Tibial nerve (tissue), 4 donors: ENCODE measurements at places on chromosomes 2 and 18. TPM values are rescaled to one million over a fixed set of nuclear protein-coding genes. Genes with fewer than 3 reads are reported as not detected.
A peak's percentile ranks its signal among the peaks of the same experiment; 100 is the strongest.

- no peak overlapping the region for H3K4me3 ChIP-seq
- DNase-seq = no peak
- H3K36me3 ChIP-seq = no peaks in the 10 kb centered on the region
These were observed 315.6 kb downstream of the SETBP1 start for GRCh38 chr18:44996261-44996660.

- no peaks in the 10 kb centered on the region for H3K4me1 ChIP-seq
- H3K27me3 ChIP-seq = no peaks in the 10 kb centered on the region
- no peak for DNase-seq
- no peak overlapping the region for H3K4me3 ChIP-seq
- no peaks in the 10 kb centered on the region for H3K36me3 ChIP-seq
- H3K27ac ChIP-seq = no peak overlapping the region
These were observed 413.6 kb downstream of the PTH2R start for GRCh38 chr2:208820014-208820688.

DNA sequence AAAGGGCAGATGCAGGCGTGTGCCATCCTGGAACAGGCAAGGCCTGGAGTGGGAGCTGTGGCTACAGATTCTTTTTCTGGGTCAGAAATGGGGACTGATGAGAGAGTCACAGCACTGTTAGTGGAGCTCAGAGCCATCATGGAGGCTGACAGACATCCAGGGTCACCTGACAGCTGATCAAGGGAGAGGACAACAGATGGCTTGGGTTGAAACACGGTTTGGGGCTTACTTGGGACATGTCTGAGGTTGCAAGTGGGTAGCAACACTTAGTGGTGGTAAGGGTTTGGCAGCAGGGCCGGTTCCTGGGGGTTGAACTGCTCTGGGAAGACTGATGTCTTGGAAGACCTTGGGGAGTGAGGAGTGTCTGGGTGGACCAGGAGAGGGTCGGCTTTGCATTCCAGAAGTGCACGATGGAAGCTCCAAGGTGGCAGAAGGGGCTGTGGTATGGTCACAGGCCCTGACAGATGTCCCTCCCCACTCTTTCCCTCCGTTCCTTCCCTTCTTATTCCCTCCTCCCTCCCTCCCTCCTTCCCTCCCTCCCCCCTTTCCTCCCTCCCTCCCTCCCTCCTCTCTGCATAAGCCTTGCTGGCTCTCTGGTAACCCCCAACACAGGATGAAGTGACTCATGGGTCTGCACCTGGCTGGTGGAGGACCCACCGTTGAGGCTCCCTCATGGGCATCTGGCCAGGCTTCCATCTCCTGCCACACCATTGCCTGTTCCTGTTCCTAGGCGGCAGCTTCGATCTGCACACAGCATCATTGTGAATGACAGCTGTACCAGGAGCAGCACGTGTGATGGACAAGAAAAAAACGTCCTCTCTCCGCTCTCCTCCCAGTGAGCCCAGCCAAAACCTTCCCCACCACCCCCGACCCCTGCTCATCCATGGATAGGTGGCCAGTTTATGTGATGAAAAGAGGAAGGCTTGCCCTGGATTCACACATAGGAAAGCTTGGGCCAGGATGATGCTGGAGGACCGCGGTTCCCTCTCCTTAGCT is 63.8 kb upstream of the RPL31 start:
- H3K4me3 ChIP-seq = no peak overlapping the region
- no peaks in the 10 kb centered on the region for H3K36me3 ChIP-seq
- no peak overlapping the region for H3K27ac ChIP-seq

DNA sequence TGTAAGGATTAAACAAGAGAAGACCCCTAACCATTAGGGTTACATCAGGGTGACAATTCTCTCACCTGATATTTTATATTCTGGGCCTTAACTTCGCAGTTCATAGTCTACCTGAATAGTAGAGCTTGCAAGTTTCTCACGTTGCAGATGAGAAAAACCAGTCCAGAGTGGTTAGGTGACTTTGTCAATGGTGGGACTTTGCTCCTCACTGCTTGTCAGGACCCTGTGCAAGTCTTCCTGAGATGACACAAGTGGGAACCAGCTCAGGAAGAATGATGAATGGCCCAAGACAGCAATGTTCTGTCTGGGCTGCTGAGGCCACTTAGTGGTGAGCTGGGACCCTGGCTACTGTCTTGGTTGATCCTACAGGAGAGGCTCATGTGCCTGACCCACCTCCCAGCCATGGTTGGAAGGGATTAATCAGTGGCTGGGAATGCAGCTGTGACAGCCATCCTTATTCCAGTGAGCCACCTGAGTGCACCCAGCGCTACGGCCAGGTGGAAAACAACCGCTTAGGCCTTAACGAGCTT is 16.9 kb downstream of the LGALSL start:
- H3K4me1 ChIP-seq = no peaks in the 10 kb centered on the region
- H3K4me3 ChIP-seq = no peak overlapping the region
- H3K27me3 ChIP-seq = no peaks in the 10 kb centered on the region
- no peak overlapping the region for H3K27ac ChIP-seq
- no peak for DNase-seq
- H3K36me3 ChIP-seq = no peaks in the 10 kb centered on the region

DNA sequence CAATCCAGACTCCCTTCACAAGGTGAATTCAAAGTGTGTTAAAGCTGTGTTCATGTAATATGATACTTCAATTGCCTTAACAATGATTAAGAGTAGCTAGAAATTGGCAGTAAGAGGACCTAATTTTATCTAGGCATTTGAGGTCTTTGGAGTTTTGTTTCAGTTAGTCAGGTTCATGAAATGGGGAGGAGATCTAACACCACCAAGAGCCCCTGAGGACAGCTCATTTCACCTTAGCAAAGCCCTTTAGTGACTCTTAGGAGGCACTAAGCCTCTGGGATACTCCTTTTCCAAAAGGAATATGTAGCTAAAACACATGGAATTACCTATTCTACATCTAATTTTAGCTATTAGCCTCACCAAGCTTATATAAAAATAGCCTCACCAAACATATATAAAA is 716.5 kb upstream of the RAB6C start:
- no peak overlapping the region for H3K4me3 ChIP-seq
- H3K36me3 ChIP-seq = no peaks in the 10 kb centered on the region
- no peaks in the 10 kb centered on the region for H3K27me3 ChIP-seq
- H3K27ac ChIP-seq = no peak overlapping the region
- H3K4me1 ChIP-seq = no peaks in the 10 kb centered on the region
- no peak for DNase-seq

Gene ADD2
- 6.0 TPM for total RNA-seq

GRCh38 chr18:46859855-46860254 is 57.5 kb downstream of the PIAS2 start:
- no peaks in the 10 kb centered on the region for H3K36me3 ChIP-seq
- no peaks in the 10 kb centered on the region for H3K27me3 ChIP-seq
- H3K4me3 ChIP-seq = no peak overlapping the region
- H3K27ac ChIP-seq = no peak overlapping the region
- no peak for DNase-seq

Gene ZNF24
- total RNA-seq = 50.5 TPM

DNA sequence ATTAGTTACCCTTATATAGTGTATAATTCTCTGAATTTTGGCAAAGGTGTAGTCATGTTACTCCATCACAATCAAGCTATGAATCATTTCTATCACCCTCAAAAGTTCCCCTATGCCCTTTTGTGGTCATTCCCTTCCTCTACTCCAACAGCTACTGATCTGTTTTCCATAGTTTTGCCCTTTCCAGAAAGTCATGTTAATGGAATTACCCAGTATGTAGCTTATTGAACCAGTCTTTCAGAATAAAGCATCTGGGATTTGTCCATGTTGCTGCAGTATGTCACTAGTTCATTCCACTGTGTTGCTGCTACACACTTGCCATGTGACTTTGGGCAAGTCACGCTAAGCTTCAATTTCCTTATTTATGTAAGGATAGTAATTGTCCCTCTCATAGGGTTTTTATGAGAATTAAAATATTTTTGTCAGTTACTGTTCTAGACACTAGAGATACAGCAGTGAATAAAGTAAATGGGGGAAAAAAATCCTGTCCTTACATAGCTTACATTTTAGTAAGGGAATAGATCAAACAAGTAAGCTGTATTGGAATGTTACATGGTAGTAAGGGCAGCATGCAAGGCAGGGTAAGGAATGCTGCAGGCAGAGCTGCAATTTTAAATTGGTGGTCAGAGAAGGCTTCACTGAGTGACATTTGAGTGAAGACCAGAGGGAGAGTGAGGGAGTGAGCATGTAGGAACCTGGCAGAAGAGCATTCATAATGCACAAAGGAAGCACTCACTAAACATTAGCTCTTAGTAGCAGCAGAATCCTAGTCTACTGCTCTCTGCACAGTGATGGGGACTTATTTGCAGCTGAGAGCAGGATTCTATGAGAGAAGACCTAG is 80.3 kb upstream of the TSPYL6 start:
- H3K27me3 ChIP-seq = no peaks in the 10 kb centered on the region
- no peak overlapping the region for H3K27ac ChIP-seq
- peaks cover 30% of the 10 kb centered on the region for H3K4me1 ChIP-seq

GRCh38 chr18:36814994-36815393 is 13.8 kb downstream of the TPGS2 start:
- H3K36me3 ChIP-seq = no peaks in the 10 kb centered on the region
- no peaks in the 10 kb centered on the region for H3K4me1 ChIP-seq
- H3K4me3 ChIP-seq = no peak overlapping the region
- no peak for DNase-seq
- no peak overlapping the region for H3K27ac ChIP-seq

Gene NEB
- 1.7 TPM for total RNA-seq

GRCh38 chr2:135299658-135300244 is 231.3 kb downstream of the ZRANB3 start:
- peaks cover 27% of the 10 kb centered on the region for H3K36me3 ChIP-seq
- no peaks in the 10 kb centered on the region for H3K27me3 ChIP-seq
- H3K27ac ChIP-seq = no peak overlapping the region
- H3K4me1 ChIP-seq = no peaks in the 10 kb centered on the region
- no peak for DNase-seq

DNA sequence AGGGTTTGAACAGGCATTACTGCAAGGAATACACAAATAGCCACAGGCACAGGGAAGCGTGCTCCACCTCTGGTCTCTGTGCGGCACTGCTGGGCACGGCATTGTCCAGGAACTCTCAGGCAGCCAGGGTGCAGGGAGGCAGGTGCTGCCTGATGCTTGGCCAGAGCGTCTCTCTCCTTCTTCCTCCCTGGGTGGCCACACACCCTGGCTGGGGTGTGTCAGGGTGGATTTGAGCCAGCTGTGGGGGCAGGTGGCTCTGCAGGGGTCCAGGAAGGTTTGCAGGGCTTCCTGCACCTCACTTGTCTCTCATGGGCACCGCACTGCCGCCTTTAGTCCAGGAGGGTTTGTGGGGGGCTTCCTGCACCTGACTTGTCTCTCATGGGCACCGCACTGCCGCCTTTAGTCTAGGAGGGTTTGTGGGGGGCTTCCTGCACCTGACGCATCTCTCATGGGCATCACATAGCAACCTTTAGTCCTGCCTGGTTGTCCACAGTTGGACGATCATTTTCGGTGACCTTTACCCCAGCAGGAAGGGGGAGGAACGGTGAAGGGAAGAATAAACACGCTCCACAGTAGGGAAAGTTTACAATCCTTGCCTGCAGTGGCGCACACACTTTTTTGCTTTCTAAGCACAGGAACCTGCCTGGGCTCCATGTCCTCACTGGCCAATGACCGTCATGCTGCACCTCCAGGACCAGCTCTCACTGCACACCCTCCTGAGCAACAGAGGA is 332.9 kb downstream of the EIPR1 start:
- H3K27ac ChIP-seq = no peak overlapping the region
- DNase-seq = no peak
- no peaks in the 10 kb centered on the region for H3K36me3 ChIP-seq
- no peak overlapping the region for H3K4me3 ChIP-seq
- no peaks in the 10 kb centered on the region for H3K27me3 ChIP-seq
- no peaks in the 10 kb centered on the region for H3K4me1 ChIP-seq

GRCh38 chr18:56377231-56377630 is 261.2 kb downstream of the TXNL1 start:
- H3K4me3 ChIP-seq = no peak overlapping the region
- peak; percentile 8 for DNase-seq
- no peaks in the 10 kb centered on the region for H3K27me3 ChIP-seq
- no peaks in the 10 kb centered on the region for H3K4me1 ChIP-seq
- H3K27ac ChIP-seq = peak overlapping the region; percentile 40
- H3K36me3 ChIP-seq = no peaks in the 10 kb centered on the region

- H3K27ac ChIP-seq = no peak overlapping the region
- no peaks in the 10 kb centered on the region for H3K4me1 ChIP-seq
- no peak overlapping the region for H3K4me3 ChIP-seq
- no peaks in the 10 kb centered on the region for H3K36me3 ChIP-seq
- no peaks in the 10 kb centered on the region for H3K27me3 ChIP-seq
These were observed 1036.5 kb upstream of the CNTNAP5 start for GRCh38 chr2:122988395-122989221.

Gene SPATA3
- total RNA-seq = not detected

DNA sequence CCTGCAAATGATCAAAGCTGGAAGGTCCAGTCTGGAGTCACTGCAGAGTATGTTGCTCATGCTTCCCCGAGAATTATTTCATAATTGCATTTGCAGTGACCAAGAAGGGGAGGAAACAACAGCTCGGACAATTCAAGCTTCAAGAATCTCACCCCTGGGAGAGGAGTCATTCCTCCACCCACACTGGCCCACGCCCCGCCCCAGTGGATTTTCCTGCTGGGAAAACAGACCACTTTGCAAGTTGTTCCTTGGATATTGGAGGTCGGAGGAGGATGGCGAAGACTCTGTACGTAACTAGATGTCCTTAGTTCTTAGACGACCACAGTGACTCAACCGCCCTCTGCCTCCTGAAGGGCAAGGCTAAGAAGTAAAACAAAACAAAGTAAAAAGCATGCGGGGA is 159.4 kb downstream of the TPO start:
- H3K27ac ChIP-seq = no peak overlapping the region
- no peak for DNase-seq
- H3K4me3 ChIP-seq = no peak overlapping the region
- H3K27me3 ChIP-seq = no peaks in the 10 kb centered on the region
- H3K36me3 ChIP-seq = no peaks in the 10 kb centered on the region

DNA sequence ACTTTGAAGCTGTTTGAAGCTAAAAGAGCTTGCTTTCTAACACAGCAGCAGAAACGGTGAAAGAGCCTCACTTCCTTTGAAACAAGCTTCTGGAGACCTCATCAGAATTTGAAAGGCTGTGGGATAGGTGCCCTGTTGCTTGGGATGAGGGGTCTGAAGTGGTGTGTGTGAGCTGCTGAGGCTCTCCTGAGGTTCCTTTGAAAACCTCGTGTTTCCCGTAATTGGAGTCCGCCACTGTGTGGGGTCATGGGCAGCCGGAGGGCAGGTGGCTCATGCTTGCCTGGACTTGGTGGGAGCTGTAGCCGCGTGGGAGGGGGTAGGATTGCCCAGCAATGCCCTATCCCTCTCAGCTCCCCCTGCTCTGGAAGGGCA is 34.4 kb downstream of the CABLES1 start:
- H3K36me3 ChIP-seq = no peaks in the 10 kb centered on the region
- peaks cover 34% of the 10 kb centered on the region for H3K4me1 ChIP-seq
- no peak for DNase-seq
- no peak overlapping the region for H3K27ac ChIP-seq
- H3K4me3 ChIP-seq = no peak overlapping the region

GRCh38 chr18:38444971-38445803 is 879.6 kb upstream of the CELF4 start:
- no peaks in the 10 kb centered on the region for H3K4me1 ChIP-seq
- no peaks in the 10 kb centered on the region for H3K27me3 ChIP-seq
- H3K27ac ChIP-seq = no peak overlapping the region
- no peaks in the 10 kb centered on the region for H3K36me3 ChIP-seq
- no peak overlapping the region for H3K4me3 ChIP-seq
